ENCODE measurements at places on chromosomes 13 and 19. TPM values are rescaled to one million over a fixed set of nuclear protein-coding genes. Genes with fewer than 3 reads are reported as not detected.

GRCh38 chr13:28557725-28558520 is 63.0 kb upstream of the FLT1 start:
- no peak for DNase-seq

DNA sequence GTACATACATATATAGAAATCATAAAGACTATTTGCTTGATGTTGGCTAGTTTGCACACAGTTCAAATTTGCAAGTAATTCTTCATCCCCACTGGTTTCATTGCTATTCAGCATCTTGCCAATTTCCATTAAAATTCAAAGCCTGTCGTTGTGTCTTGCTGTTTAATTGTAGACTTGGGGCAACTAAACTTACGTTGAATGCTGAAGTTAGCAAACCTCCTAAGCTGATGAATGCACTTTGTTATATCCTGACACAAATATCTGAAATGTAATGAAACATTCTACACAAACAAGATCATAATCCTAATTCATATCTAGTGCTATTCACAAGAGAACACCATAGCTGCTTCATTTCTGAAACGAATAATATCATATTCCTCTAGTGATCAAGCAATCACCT is 381.2 kb downstream of the ITGBL1 start:
- no peak for DNase-seq

GRCh38 chr13:76446191-76446590 is 440.0 kb downstream of the KCTD12 start:
- DNase-seq, result no peak

Gene ZNF528
- total RNA-seq, result 18.2 TPM

Gene AMER2
- total RNA-seq, result 2.4 TPM

- no peak for DNase-seq
Observed at GRCh38 chr19:22527554-22527953, 105.4 kb upstream of the ZNF98 start.

DNA sequence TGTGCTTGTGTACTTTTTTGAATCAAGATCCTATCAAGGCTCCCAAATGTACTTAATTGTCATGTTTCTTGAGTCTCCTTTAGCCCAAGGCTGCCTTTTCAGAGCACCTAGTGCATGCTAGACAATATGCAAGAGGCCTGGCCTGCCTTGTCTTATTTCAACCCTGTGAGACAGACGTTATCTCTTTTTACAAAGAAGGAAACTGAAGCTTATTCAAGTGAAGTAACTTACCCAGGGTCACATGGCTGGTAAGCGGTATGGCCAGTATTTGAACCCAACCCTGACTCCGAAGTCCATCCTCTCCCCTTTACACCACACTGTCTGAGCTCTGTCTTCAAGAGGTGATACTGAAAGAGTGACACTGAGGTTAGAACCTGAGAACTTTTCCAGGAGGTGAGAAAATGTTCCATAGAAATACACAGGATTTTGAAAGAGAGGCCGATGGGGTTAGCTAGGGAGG is 505.1 kb downstream of the FOXO1 start:
- no peak for DNase-seq

DNA sequence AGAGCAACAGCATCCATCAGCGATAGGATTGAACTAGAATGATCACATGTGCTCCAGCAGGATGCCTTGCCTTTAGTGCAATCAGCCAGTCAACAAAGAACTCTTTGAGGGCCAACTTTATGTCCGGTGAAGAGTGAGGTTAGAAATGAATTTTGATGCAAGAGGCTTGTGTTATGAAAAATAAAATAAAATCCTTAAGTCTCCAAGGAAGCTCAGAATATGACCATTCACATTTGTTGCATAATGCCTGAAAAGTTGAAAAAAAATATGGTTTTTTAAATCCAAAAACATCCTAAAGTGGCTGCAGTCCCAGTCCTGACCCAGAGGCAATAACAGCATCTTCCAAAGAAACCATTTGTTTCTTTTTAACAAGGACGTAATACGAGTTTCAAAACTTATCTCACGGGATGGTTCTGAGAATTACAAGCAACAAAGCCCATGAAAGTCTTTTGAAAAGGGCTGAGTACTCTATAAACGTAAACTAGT is 61.3 kb downstream of the DCLK1 start:
- DNase-seq, result peak; percentile 69

DNA sequence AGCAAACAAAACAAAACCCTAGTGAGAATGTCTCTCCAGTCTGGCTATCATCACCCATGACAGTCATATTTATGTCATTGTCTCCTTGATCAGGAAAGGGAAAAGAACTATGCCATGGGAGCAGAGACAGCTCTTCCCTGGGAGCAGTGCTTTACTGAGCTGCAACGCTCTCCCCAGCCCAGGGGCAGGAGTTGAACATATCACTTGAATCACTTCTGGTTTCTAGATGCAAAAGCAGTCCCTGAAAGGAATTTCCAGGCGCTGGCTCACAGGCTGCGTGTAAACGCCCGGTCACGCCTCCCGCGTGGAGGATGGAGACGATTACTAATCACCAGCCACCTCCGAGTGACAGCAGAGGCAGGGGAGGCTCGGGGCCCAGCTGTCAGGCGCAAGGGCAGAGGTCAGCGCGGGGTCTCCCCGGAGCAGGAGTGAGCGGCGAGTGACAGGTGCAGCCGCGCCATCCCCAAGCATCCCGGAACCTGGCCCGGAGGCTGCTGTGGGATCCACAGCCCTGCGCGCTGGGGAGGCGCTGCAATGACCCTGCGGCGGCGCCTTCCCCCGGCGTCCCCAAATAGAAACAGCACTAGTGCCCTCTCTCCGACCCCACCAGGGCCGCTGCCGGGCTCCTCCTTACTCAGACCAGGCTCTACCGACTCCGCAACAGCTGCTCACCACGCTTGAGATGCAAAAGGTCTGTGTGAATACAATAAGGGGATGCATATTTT is 23.5 kb upstream of the DCLK1 start:
- no peak for DNase-seq

GRCh38 chr19:9937001-9937411 is 691 bp upstream of the OLFM2 start:
- no peak for DNase-seq

GRCh38 chr19:11377237-11377636 is 2.8 kb downstream of the SWSAP1 start:
- peak; percentile 85 for DNase-seq

Gene ZNF865
- total RNA-seq, result 8.6 TPM

DNA sequence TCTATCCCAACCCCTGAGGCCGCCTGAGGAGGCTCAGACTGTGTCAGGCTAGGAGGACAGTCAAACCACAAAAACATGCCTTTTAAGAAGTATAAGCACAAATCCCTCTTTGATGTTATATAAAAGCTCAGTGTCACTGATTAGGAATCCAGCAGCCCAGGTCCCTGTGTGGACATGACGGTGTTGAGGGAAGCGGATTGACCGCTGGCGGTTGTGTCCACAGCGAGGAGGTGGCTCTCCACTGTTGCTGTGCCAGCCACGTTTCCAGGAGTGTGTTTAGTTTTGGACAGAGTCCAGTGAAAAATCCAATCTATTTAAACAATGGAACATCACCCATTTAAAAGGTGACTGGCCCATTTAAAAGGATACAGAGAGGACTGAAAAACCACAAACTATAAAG is 7.5 kb upstream of the GJA3 start:
- no peak for DNase-seq

DNA sequence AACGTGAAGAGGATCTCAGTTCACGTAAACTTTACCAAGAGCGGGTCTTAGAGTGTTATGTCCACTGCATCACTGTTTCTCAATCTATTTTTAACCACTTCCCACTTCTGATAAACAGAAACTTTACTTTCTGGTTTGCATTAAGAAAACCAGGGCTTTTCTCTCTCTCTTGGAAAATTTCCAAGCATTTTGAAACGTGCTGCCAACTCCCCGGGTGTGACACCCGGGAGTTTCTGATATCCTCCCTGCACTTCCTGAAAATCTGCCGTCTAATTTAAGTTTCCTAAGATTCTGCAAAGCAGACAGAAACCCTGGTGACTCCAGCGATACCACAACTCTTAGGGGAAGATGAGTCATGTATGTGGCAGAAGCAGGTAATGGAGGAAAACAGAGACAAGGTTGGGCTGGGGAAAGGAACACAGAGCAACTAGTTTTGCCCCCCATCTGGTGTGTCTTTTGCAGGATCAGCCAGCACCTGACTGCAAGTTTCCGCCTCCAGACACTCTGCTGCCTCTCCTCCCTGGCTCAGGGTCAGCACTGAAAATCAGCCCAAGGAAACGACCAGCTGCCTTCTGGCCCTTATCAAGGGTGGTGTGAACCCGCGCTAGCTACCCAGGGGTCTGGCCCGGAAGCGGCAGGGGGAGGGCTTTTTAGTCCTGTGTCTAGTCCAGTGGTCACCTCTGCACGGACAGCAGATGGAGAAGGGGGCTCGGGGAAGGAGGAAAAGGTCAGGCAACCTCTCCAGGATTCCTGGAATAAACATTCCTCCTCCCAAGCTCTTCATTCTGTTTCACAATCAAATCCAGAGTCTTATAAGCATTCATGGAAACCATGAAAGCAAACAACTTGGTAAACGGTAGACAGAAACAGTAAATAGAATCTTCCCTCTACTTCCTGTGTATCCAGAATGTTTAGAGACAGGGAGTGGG is 11.3 kb upstream of the FFAR2 start:
- DNase-seq, result no peak

Gene HIPK4
- 0.36 TPM for total RNA-seq

GRCh38 chr19:16343156-16343555 is 18.5 kb downstream of the KLF2 start:
- DNase-seq, result no peak

- DNase-seq, result no peak
Observed at GRCh38 chr19:42445948-42446347, 3.2 kb upstream of the CXCL17 start.

Gene TMC4
- total RNA-seq, result 0.66 TPM

DNA sequence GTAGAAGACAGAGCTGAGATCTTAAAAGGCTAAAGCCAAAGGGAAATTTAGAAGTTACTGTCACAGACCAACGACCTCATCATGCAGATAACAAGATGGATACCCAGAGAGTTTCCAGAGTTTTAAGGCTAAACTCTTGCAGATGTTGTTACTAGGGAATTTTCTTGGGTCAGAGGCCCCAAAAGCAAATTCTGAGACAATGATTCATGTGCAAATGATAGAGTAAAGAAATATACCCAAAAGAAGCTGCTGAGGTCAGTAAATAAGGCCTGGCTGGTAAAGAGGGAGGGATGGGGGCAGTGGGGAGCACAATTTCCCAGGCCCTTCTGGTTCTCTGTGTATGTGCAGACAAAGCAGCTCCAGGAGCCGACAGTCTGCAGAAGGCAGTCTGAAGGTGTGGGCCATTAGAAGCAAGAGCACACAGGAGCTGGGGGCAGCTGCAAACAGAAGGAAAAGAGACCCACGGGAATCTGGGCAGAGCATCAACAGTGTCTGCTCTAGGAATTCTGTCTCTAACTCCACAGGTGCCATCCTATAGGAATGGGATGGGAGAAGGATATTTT is 330.8 kb downstream of the TBC1D4 start:
- DNase-seq, result no peak

Gene GJA3
- total RNA-seq, result not detected

- DNase-seq, result no peak
Observed at GRCh38 chr19:46978171-46978869, 41.3 kb upstream of the NPAS1 start.

Gene GDF15
- total RNA-seq, result 7.9 TPM

- no peak for DNase-seq
Observed at GRCh38 chr19:10551698-10552301, 8.1 kb downstream of the ATG4D start.

DNA sequence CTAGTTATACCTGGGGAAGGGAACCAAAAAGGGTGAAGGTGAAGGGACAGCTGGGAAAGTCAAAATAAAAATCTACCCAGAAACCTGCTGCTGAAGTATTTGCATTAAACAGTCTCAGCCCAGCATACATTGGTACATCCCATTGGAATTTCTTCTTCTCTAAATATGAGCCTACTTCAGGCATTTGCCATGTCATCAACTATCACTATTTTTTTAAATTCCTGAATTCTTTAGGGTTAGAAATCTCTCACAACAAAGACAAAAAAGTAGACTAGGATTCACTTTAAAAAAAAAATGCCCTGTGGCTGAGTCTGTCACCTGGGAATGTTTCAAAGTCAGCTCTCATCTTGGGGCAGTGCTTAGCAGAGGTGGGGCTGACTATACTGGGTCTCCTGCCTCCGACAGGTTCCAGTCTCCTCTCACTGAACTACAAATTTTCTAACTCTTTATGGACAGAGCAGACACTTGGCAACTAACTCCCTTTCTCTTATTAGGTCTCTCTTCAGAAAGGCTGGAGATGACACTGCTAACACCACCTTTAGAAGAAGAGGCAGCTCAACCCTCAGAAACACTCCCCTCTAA is 141.2 kb downstream of the LHFPL6 start:
- DNase-seq, result no peak

- DNase-seq, result peak; percentile 56
Observed at GRCh38 chr19:33403973-33404304, 30.4 kb downstream of the CEBPG start.

Gene PLPPR3
- total RNA-seq, result not detected

GRCh38 chr13:93640452-93640851 is 413.8 kb downstream of the GPC6 start:
- no peak for DNase-seq

GRCh38 chr19:9039728-9040127 is 29.5 kb upstream of the MUC16 start:
- no peak for DNase-seq

Gene GAPDHS
- total RNA-seq, result not detected

- DNase-seq, result no peak
Observed at GRCh38 chr13:60590800-60591747, 194.1 kb downstream of the TDRD3 start.

DNA sequence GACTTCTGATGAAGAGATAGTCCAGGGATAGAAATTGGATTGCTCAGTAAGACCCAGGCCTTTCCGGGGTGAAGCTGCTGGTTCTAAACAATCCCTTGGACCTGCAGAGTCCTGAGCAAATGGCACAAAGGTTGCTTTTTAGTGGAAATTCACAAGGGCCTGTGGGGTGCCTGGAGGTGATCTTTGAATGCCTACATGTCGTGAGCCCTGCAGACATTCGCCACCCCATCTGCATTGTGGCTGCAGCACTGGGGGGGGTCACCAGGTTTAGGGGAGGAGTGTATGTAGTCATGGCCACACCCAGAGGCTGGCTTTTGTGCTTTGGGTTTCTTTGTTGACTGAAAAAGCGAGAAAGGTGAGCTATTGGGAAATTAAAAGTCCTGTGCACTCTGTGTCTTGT is 41.4 kb downstream of the SLC7A9 start:
- DNase-seq, result no peak

- DNase-seq, result no peak
Observed at GRCh38 chr13:50629497-50629896, 214.0 kb downstream of the DLEU7 start.
